ENCODE measurements at places on chromosomes 2 and 18.

DNA sequence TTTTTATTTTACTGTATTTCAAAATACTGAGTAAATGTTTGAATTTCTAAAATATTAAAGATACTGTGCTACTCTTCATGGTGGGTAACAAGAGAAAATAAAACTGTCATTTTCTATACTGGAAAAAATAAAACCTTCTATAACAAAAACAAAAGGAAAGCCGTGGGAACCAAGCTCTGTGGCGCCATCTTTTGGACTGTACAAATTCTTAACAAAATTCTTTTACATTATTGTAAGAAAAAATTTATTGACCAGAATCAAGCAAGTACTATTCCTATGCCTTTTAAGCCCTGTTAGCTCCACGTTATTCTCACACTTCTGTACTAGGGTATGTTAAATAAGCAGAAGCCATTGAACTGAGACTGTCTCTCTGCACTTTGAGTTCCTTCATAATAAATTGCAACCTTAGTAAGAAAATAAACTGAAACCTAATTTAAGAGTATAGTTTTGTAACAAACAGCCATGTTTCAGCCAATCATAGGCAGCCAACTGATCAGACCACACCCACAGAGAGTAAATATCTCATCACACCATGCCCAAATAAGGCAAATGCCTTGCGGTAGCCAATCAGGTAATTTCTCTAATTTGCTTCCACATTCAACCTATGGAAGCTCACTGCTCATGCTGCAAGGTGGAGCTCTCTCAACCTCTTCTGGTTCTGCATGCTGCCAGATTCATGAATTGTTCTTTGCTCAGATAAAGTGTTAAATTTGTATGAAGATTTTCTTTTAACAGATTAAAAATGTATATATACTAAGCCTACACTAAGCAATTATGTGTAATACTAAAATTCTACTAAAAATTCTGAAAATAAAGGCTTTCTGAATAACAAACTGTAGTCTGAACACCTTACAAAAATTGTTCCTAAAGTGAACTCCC is 42.2 kb downstream of the HIBCH start:
- DNase-seq, result no peak

GRCh38 chr2:140023291-140023690 is 1243.1 kb upstream of the NXPH2 start:
- no peak for DNase-seq

DNA sequence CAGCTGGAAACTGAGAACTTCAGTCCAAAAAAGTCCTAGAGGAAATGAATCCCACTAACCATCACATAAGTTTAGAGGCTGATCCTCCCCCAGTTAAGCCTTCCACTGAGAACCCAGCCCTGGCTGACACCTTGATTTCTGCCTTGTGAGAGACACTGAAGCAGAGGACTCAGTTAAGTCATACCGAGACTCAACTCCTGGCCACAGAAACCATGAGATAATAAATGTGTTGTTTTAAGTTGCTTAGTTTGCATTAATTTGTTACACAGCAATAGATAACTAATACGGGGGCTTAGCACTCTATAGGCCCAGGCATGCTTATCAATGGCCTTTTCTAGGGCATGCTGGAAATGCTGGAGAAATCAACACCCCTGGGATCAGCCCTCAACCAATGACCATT is 3.4 kb upstream of the ADD2 start:
- DNase-seq, result no peak

DNA sequence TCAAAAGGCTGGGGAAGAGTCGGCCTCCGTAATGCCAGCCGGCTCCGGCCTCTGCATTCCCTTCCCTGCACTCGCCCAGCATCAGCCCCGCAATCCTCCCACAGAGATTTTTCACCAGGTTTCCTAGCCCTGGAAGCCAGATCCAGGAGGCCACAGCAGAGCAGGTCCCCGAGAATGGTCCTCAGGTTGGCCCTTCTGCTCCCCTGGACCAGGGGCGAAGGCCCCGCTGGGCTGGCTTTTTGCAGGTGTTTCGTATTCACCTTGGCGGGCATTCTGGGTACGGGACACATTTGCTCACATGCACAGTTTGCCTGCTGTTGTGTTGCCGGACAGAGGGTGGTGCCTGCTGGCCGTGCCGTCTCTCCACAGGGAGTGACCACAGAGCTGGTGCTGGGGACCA is 309.5 kb downstream of the NDUFA10 start:
- no peak for DNase-seq

DNA sequence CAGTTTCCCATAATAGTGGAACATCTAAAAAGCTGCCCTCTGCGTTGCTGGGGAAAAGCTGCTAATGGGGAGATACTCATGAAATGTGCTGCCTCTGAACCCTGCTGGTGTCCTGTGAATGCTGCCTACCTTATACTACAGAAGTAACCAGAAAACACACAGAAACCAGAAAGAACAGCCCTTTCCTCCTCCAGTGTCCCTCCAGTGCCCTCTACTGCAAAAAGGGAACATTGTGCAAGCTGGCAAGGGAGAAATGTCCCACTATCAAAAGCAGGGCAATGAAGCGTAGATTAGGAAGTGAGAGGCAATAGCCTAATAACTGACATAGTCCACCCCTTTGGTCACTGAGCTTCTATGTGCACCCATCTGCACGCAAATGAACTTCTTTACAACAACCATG is 162.7 kb upstream of the ETAA1 start:
- no peak for DNase-seq

DNA sequence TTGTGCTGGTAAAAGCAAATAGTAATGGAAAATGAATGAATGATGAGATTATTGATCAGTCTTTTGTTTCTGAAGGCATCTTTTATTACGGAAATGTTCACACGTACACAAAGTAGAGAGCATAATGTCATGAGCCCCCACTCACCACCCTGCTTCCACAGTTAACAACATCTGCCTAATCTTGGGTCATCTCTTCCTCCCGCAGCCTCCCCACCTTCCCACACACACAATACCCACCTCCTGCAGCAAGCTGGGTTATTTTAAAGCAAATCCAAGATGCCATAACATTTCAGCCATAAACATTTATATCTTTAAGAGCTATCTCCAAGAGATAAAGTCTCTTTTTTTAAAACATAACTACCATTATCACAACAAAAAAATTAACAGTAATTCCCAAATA is 36.3 kb downstream of the CYP27C1 start:
- DNase-seq, result no peak

- no peak for DNase-seq
These were observed 79.5 kb upstream of the RIOK3 start for GRCh38 chr18:23373570-23373969.

- no peak for DNase-seq
These were observed 50.2 kb downstream of the TGOLN2 start for GRCh38 chr2:85277416-85278158.

DNA sequence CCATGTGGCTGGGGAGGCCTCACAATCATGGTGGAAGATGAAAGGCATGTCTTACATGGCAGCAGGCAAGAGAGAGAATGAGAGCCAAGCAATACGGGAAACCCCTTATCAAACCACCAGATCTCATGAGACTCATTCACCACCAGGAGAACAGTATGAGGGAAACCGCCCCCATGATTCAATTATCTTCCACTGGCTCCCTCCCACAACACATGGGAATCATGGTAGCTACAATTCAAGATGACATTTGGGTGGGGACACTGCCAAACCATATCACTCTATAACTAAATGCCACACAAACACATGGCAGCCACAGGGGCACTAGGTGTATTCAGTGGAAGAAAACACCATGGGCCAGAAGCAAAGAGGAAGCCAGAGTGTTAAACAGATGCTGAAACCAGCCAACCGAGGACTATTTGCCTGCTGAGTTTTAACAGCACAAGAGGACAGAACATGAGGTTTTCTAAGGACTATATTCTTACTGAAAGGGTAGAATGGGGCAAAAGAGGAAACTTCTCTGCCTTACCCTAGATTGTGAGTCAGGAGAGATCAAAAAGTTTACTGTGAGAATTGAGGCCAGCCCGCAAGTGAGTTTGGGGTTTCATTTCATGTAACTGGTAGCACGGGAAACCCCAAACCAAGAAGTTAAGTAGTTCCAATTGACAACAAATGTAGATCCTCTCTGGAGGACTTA is 49.2 kb downstream of the SIGLEC15 start:
- DNase-seq, result peak; percentile 54

DNA sequence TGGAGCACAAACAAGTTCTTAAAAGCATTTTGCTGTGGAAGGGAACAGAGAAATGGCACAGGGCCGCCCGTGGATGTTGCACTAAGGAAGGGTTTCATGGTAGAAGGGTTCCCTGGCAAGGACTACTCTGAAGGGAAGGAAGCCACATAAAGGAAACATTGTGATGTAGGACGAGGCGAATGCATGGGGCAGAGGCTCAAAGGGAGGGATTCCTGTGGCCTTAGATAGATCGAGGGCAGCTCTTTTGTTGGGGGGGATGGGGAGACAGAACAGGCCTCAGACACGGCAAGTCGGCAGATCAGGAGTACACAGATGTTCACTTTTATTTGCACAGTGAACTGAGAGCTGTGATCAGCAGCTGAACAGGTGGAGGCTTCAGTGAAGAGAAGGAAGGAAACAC is 205.4 kb downstream of the SNTG2 start:
- no peak for DNase-seq

DNA sequence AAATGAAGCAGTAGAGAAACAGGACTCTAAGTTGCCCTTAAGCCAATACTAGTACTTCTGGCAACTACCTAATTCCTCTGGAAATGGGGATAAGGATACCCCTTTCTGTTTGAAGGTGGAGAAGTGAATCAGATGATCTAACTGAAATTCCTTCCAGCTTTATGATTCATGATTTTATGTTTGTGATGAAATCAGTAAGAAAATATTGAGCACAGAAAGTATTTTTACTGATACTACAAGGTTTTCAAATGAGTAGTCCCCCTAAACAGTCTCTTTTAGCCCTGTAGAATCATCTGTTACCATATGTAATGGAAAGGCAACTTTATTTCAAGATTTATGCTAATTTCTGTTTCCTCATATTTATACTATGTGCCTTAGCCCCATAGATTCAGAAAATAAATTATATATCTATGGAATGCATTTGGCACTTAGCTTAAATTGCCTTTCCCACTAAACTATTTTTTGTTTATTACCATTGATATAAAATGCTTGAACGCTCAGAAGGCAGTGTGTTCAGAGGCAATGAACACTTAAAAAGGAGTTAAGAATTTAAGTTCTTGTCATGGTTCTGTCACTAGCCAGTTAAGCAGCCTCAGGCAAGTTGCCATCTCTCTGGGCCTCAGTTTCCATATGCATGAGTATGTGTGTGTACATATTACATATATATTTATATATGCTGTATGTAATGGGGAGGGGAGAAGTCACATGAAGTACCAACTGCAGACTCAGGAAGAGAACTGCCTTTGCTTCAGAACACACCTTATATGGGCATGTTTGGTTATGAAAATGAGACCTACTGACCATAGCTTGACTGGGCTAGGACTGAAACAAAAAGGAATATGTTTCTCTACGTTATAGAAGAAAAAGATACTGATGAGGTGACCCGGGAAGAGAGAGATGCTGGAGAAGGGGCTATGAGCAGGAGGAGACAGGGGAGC is 97.7 kb downstream of the CDC42EP3 start:
- DNase-seq, result no peak

- DNase-seq, result no peak
These were observed 14.1 kb upstream of the ZDBF2 start for GRCh38 chr2:206260188-206261012.

- DNase-seq, result no peak
These were observed 38.8 kb downstream of the DNER start for GRCh38 chr2:229675569-229675968.

DNA sequence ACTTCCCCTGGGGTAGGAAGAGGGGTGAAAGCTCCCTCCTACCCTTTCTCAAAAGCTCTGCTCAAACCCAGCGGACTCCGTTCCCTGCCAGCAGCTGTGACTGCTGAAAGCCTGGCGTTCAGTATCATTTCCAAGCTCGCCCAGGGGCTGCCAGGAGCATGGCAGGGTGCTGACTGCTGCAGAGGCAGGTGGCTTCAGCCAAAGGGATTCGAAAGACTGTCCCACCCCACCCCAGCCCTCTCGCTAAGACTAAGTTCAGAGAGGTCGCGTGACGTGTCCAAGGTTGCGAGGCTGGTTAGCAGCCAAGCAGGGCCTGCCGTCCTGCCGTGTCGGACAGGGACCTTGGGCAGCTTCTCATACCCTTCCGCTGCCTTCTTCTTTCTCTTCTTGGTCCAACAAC is 72.3 kb upstream of the RAB12 start:
- DNase-seq, result no peak

- DNase-seq, result no peak
These were observed 808.8 kb upstream of the SOX11 start for GRCh38 chr2:4883375-4883774.

DNA sequence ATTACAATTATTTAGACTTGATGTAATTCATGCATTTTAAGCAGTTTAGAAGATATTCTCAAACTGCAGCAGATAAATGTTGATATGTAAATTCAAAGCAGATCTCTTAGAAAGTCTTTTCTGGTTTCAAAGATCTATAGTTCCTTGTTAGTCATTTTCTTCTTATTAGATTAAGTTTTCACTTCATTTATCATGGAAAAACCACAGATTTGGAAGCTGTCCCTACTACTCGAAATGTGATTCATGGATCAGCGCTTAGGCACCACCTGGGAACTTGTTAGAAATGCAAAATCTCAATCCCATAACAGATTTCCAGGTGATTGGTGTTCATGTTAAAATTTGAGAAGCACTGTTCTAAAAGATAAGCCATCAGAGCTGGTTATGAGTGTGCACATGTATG is 92.8 kb upstream of the CDH2 start:
- DNase-seq, result no peak

- DNase-seq, result no peak
These were observed 104.8 kb downstream of the PLCL1 start for GRCh38 chr2:197908990-197909776.

DNA sequence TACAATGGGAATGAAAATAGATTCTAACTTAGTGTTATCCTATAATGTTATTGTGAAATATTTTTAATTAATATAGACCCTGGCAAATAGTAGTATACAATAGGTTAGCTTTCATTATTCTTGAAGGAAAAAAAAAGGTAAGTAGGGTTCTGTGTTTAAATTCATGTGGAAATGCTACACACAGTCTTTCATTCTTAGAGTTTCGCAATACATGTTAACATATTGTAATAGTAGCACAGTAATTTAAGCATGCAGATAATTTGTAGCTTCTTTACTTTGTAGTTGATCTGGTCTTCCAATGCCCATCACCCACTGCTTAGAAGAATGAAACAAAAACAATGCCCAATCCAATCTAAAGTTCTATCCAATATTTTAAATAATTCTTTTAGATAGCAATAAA is 54.8 kb upstream of the MSTN start:
- DNase-seq, result no peak

GRCh38 chr2:178829981-178830380 is 22.8 kb upstream of the TTN start:
- no peak for DNase-seq

DNA sequence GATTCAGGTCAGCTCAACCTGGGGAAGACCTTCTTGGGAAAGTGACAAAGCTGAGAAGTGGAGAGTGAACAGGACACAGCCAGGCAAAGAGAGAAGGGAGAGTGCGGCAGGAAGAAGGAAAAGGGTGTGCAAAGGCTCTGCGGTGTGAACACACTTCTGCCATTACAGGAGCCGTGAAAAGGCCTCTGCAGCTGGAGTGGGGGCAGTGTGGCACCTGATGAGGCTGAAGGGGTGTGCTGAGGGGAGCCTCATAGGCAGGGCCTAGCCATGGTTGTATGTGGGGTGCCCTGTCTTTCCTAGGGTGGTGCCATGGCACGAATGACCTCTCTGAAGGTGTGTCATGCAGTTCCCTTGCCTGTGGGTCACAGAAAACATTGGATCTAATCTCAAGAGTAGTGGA is 347.6 kb downstream of the CYRIA start:
- no peak for DNase-seq

GRCh38 chr2:233082222-233082930 is 22.2 kb downstream of the INPP5D start:
- DNase-seq, result no peak

GRCh38 chr2:176592216-176592615 is 323.0 kb downstream of the MTX2 start:
- DNase-seq, result no peak

GRCh38 chr2:83168377-83168776 is 1290.7 kb downstream of the SUCLG1 start:
- no peak for DNase-seq

Measured in stimulated activated CD4-positive, alpha-beta T cell treated with anti-CD3 and anti-CD28 coated beads, Interleukin-15, amount 100 ng/mL, for 48 hours (primary cell).